G401 (cell line): ENCODE measurements at places on chromosomes 13 and 19.

DNA sequence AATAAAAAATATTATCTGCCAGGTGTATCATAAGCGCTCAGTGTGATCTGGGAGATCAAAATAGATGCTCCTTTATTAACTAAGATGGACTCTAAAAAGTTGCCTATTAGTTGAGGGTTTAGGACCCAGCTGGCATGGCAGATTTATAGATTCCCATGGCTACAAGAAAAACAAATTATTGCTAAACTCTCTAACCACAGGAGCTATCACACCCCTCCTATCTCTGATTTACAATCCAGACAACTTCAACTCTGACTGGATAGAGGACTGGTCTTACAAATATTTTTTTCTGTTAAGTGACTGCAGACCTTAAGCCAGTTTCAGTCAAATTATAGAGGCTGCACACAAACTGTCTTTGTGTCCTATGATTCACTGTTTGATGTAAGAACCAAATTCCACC lies 45.4 kb upstream of the MYCBP2 start:
- DNase-seq = no peak

DNA sequence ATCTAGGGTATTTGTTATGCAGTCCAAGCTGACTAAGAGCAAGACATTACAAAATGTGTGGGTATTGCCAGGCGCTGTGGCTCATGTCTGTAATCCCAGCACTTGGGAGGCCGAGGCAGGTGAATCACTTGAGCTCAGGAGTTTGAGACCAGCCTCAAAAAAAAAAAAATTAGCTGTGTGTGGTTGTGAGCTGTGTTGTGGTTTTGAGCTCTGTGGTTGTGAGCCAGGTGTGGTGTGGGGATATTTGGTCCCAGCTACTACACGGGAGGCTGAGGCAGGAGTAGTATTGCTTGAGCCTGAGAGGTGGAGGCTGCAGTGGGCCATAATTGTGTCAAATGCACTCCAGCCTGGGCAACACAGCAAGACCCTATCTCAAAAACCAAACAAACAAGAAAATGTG lies 5.6 kb upstream of the KEAP1 start:
- no peak for DNase-seq

- DNase-seq = no peak
These were observed 94.5 kb downstream of the LIG4 start for GRCh38 chr13:108120856-108121255.

GRCh38 chr13:19157461-19157860 lies 24.2 kb downstream of the TUBA3C start:
- no peak for DNase-seq

- DNase-seq = peak; percentile 69
These were observed 790 bp downstream of the TPM4 start for GRCh38 chr19:16076958-16077611.
